ENCODE measurements at places on chromosomes 16 and 17. TPM values are rescaled to one million over a fixed set of nuclear protein-coding genes. Genes with fewer than 3 reads are reported as not detected.

DNA sequence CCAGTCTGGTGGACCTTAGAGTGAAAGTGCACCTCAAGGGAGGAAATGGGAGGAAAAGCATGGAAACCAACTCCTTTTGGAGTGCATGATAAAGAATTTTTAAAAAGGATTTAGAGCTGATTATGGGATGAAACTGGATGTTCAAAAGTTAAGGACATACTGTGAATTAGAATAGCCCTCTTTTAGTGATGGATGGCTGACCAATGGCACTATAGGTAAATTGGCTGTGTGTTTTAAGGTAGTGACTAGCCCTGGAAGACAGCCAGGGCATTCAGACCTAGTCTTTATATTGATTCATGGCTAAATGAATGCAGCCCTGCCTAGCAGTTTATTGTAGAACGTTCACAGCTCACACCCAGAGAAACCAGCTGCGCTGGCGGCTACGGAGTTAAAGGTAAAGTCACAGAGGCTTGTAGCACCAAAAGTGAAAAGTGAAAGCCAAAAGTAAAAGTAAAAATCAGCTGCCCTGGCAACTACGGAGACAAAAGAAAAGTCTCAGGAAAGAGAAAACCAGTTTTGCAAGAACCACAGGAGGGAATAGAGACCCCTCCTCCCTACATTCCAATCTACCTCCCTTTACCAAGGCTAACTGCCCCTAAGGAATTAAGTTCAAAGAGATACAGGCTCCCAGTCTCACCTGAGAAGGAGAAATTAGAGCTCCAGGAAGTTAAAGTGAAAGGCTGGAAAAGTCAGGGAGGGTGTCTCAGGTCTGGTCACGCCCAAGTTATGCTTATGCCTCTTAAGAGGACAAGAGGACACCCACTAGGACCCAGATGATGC, 21.8 kb downstream of the ACSM1 start:
- DNase-seq, result peak; percentile 49

- no peak for DNase-seq
Observed at GRCh38 chr17:81126281-81127132, 38.8 kb upstream of the PVALEF start.

- no peak for DNase-seq
Observed at GRCh38 chr17:38441429-38442061, 13.3 kb downstream of the ARHGAP23 start.

- DNase-seq, result no peak
Observed at GRCh38 chr16:89548344-89549006, 12.0 kb upstream of the RPL13 start.

DNA sequence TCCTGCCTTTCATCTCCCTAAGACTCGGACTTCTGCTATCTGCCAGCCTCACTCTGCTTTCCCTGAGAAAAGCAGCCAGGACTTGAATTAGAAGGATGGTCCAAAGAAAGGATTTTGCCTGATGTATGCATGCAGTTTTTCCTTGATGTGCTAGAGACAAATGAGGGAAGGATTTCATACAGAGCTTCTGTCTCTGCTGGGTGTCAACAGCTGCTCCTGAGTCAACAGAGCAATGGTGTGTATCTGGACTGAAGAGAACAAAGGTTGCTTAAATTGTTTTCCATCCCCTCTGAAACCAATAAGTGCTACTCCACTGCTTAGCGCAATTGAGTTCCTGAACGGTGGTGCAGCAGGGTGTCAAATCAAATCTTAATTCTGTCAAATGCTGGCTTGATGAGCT, 680.6 kb upstream of the C16orf82 start:
- no peak for DNase-seq

DNA sequence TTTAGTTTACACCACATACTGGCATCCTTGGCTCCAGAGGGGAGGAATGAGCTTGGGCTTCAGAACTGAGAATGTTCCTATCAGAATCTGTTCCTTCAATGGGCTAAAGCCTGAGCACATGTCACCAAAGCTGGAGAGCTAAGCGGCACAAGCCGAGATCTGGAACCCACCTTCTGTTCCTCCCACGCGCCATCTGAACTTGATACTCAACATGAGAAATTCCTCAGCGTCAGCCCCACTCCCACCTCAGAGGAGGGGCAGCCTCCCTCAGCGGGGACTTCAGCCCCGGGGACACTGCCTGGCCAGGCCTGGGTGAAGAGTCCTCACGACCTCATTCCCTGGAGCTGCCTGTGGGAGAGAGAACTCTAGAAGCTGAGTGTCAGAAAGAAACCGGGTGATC, 22.8 kb upstream of the SLC47A1 start:
- no peak for DNase-seq

Gene KRT36
- total RNA-seq, result not detected
